ENCODE measurements at places on chromosomes 1 and 21.
A peak's percentile ranks its signal among the peaks of the same experiment; 100 is the strongest.

GRCh38 chr1:25343872-25344271, 5.7 kb downstream of the TMEM50A start:
- no peak for DNase-seq

- DNase-seq, result no peak
Observed at GRCh38 chr1:52631759-52632331, 1.1 kb upstream of the SHISAL2A start.

DNA sequence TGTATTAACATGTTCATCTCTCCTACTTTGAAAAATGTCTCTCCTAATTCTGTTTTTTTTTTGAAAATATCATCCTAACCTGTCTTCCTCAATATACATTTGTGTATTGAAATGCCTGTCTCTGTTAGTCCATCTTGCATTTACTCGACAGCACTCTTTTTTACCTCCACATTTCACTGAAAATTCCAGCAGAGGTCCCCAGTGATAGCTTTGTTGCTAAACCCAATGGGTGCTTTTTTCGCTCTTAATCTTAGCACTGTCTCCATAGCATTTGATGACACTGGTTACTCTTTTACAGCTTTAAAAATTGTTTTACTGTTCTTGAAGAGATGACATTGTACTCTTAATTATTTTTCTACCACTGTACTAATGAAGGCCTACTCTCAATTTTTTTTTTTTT, 10.8 kb downstream of the OSBPL9 start:
- DNase-seq, result no peak

DNA sequence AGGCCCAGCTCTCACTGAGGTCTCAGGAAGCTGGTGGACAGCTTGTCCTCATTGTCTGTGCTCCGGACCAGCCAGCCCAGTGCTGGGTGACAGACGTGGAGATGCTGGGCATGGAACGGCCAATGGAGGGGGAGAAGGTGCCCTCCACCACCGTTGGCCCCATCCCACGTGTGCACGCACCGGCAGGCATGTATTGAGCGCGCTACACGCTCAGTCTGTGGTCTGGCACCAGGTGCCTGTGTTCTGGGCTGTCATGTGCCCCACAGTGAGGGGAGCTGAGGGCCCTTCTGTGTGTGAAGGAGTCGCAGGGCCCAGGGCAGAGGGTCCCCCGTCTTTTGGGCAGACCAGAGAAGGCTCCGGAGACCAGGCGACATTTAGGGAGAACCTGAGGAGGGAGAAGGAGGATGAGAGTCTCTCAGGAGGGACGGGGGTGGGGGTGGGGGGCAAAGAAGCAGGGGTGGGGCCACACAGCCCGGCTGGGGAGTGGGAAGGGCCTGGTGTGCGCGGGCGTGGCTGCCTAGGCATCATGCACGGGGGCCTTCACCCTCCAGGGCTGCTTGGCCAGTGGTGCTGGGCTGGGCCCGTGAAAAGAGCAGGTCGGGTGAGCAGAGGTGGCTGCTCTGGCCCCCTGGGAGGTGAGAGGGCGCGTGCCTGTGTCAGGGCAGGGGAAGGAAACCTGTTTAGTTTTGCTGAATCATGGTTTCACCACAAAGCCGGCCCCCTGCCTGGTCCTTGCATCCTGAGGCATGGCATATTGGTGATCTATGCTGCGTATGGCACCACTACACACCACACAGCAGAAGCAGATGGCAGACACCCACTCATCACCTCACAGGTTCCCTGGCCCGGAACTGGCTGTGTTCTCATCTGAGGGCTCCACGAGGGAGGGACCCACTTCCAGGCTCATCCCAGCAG, 86.7 kb upstream of the TTC34 start:
- no peak for DNase-seq

DNA sequence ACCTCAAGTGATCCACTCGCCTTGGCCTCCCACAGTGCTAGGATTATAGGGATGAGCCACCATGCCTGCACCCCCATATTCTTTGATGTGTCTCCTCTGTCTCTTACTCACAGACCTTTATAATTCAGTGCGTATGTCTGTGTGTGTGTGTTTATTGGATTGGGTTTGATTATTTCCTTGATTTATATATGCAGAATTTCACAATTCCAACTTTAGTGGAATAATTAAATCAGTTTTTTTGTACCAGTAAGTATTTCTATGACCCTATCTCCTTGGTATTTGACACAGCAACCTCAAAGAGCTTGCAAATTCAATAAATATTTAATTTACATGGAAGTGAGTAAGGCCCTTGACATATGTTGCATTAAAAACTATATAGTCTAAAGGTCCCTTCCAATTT, 333.9 kb upstream of the ADAMTS5 start:
- no peak for DNase-seq

DNA sequence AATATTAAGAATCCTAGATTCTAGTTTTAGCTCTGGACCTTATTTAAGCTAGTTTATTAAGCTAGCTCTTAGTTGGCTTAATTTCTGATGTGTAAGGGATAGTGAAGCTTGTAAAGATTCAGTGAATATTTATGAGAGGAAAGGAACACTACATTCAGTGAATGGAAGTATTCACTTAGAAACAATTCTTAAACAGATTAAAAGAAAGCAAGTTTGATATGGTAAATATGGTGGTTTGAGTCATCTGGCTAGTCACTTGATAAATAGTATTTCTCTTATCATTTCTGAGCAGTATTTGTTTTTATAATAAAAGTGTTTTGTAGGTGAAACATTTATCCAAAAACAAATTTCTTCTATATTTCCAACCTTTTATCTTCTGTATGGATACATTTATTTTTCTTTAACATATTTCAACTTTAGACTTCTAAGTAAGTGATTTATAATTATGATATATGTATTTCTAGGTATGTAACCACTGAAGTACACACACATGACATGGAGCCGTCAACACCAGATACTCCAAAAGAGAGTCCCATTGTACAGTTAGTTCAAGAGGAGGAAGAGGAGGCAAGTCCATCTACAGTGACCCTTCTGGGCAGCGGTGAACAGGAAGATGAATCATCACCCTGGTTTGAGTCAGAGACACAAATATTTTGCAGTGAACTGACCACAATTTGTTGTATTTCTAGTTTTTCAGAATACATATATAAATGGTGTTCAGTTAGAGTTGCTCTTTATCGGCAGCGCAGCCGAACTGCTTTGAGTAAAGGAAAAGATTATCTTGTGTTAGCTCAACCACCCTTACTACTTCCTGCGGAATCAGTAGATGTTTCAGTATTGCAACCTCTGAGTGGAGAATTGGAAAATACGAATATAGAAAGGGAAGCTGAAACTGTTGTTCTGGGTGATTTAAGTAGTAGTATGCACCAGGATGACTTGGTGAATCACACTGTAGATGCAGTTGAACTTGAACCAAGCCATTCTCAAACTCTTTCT, 55.6 kb downstream of the SUCO start:
- no peak for DNase-seq

DNA sequence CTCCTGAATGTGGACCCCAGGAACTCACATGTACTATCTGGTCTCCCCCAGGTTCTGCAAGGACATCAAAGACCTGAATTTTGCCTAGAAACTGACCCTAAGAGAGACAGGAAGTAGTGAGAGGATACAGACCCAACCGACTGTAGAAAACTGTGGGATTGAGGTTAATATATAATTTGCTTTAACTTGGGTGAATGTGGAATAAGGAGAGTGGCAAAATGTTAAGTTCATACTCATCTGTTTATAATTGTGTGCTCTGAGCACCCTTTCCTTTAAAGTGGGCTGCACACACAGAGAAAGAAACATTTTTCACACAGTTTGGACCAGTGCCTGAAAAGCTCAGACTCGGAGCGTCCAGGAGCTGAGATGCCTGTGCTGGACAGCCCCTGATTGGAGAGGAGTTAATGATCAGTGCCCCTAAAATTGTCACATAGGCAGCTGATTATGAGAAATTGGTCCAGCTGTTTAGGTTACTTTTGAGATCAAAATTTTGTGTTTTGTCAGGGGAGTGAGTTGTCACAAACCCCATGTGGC, 37.2 kb downstream of the ROR1 start:
- no peak for DNase-seq

- no peak for DNase-seq
Observed at GRCh38 chr1:45282351-45282750, 44.3 kb upstream of the HPDL start.

GRCh38 chr1:90834354-90834885, 117.3 kb upstream of the BARHL2 start:
- DNase-seq, result no peak

- no peak for DNase-seq
Observed at GRCh38 chr1:151371370-151372057, 991 bp downstream of the SELENBP1 start.

DNA sequence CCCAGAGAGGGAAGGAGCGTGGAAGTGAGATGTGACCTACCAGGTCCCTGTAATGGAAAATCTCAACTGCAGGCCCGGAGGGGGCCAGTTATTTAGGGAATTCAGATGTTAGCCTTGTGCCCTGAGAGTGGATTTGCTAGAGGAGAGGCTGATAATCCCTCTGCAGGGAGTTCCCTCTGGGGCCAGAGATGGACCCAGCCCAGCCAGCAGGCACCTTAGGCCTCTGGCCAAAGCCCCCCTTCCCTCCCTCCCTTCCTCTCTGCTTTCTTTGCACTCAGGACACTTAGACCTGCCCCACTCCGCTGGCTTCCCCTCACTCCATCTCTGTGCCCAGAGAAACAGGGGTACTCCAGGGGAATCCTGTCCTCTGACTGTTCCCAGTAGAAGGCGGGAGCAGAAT, 1.5 kb upstream of the ATP1A2 start:
- no peak for DNase-seq

GRCh38 chr1:7680207-7680954, 90.7 kb upstream of the VAMP3 start:
- peak; percentile 14 for DNase-seq

DNA sequence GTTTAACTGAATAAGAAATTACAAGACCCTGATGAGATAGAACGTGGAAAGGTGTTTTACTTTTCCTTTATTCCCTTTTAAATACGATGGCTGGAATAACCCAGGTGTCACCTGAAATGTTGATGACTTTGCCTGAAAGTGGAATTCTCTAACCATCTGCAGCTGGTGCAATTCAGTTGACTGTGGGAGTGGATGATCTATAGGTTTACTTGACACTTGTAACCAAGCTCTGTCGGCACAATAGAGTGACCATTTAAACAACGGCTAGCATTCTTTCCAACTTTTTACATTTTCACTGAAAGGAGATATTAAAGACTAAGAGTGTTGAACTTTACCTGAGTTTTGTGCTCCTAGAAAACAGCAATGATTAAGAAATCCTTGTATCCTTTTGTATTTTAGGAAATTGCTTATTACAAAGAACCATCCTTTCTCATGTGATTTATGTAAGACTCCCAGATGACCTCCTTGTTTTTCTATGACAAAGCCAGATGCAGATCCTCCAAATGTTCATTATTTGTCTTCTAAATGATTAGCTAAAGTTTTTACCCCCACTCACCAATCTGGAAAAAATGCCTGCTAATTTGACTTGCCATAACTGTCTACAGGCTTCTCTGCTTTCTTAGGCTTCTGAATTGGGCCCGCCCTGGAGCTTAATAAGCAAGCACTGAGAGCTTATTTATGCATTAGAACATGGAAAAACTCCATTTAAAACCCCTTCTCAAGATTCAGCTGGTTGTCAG, 129.5 kb upstream of the LRRC7 start:
- no peak for DNase-seq

GRCh38 chr1:46538147-46538546, 13.3 kb downstream of the KNCN start:
- no peak for DNase-seq

DNA sequence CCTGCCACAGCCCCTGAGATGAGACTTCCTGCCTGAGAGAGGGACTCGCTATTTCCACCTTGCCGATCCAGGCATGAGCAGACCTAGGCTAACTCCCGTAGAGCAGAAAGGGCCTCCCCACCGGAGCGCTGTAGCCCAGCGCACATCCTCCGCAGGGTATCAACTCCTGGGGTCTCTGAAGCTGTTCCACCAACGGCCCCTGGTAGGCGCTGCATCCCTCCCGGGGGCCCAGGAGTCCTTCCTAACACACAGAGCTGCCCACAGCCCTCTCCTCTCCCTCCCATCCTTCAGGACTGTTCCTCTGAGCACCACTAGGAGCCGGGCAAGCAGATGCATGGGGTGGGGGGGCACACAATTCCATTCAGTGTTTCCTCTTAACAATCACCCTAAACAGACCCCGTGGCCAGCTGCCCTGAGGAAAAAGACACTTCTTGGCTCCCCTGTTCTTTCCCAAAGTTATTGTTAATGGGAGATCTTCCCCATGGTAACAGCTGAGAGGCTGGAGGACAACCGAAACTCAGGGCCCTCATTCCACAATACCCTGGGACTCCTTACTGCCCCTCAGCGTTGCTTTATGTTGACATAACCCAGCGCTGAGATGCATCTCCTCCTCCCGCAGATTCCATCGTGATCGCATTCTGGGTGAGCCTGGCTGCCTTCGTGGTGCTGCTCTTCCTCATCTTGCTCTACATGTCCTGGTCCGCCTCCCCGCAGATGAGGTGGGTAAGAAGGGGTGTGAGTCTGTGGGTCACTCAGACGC, 7.5 kb downstream of the MRAP start:
- DNase-seq, result no peak

DNA sequence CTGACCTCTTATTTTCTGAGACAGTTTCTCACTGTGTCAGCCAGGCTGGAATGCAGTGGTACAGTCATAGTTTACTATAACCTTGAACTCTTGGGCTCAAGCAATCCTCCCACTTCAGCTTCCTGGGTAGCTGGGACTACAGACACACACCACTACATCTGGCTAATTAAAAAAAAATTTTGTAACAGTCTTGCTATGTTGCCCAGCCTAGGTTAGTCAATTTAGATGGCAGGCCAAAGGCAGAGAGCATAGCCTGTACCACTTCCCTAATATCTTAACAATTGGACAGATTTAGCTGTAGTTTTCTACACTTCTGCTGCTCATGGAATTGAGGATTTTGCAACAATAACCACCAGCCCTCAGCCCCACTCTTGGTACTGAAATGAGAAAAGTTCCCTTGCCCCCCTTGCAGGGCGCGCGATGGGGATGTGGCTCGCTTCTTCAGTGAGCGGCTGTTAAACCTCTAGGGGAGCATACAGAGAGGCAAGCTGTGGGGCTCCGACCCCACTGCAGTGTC, 34.9 kb upstream of the PTGFRN start:
- DNase-seq, result no peak

- no peak for DNase-seq
Observed at GRCh38 chr1:62467092-62467491, 30.2 kb downstream of the USP1 start.

GRCh38 chr1:150789396-150789795, 18.7 kb downstream of the CTSK start:
- DNase-seq, result no peak

- no peak for DNase-seq
Observed at GRCh38 chr1:198082576-198082975, 74.2 kb upstream of the NEK7 start.

- no peak for DNase-seq
Observed at GRCh38 chr1:115782571-115783281, 14.2 kb upstream of the CASQ2 start.

- DNase-seq, result no peak
Observed at GRCh38 chr1:64186898-64187280, 16.5 kb upstream of the UBE2U start.

DNA sequence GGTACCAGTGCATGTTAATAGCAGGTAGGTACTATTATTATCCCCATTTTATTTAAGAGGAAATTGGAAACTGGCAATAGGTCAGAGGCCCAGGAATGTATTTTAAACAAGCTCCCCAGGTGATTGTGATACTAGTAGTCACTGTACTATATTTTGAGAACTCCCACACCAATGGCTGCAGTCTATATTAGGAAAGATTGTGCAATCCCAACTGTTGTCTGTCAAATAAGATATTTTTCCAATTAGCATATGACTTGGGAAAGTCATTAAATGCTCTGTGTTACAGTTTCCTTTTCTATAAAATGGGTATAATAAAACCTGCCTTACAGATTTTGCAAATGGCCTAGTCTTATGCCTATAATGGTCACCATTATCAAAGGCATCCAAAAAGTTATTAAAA, 94.2 kb upstream of the DMRTA2 start:
- DNase-seq, result no peak

GRCh38 chr1:16114527-16115467, 41.1 kb downstream of the EPHA2 start:
- no peak for DNase-seq
